ENCODE measurements at places on chromosomes 1 and 21.

GRCh38 chr1:243939167-243939848 is 89.3 kb upstream of the AKT3 start:
- DNase-seq = no peak

DNA sequence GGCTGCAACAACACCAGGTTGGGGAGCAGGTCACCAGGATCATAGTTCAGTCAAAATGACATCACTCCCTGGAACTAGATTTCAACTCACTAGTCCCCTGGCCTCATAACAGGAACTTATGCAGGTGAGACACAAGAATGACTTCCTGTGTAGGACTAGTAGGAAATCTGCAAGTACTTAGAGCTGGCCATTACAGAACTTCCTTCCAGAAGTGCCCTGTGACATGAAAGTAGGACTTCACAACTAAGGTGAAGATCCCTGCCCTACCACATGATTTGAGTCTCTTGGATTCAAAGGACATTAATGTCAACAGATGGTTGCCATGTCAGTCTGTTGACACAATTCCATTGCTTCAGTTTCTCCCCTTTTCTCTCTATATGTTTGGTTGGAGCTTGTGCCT is 223.1 kb downstream of the RPS6KC1 start:
- DNase-seq = no peak

- DNase-seq = no peak
Observed at GRCh38 chr1:204141131-204141530, 10.7 kb downstream of the ETNK2 start.

DNA sequence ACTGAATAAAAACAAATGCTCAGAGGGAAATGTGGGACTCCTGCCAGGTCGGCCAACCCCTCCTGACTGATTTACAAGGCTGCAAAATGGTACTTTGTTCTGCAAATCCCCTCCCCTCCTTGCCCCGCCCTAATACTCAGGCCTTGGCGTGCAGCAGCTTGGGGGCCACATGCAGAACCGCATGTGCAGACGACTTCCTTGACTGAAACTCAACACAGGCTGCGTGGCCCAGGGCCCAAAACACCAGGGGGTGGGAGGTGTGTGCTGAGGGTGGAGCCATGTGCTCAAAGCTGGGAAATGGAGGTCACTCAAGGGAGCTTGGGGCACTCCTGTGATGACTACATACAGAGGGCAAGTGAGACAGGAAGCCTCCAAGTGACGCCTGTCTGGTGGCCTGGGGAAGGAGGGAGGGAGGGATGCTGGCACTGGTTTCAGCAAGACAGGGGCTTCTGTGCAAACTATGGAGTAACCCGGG is 87.2 kb downstream of the MRPL37 start:
- peak; percentile 76 for DNase-seq

GRCh38 chr1:61104220-61104671 is 21.9 kb downstream of the NFIA start:
- DNase-seq = no peak

- DNase-seq = no peak
Observed at GRCh38 chr1:8349961-8350360, 32.0 kb downstream of the SLC45A1 start.

DNA sequence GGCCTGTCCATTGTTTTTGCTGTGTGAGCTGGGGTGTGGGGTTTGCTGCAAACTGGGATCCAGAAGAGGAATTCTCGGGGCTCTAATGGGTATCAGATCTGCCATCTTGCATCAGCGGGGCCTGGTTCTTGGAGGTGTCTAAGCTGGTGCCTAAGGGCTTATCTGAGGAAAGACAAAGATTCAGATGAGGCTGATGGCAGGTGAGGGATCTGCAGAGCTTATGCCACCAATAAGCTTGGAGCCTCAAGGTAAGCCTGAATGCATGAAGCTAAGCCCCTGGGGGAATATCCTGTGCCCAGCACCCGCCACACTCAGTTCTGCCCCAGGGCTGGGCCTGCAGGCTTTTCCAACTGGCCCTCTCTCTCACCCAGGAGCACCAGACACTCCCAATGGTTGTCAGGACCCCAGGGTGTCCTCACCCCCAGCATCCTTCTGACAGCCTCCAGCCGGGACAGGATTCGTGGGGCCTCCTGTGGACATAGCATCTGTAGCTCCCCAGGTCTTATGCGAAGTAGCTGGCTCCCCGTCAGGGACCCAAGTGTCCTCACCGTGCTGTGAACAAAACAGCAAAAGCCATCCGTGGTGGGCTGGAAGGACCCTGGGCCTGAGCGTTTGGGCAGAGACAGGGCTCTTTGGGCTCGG is 9.5 kb upstream of the GSTM3 start:
- no peak for DNase-seq

GRCh38 chr1:53826367-53826766 is 11.7 kb downstream of the NDC1 start:
- DNase-seq = no peak

Measured in activated naive CD8-positive, alpha-beta T cell treated with anti-CD3 and anti-CD28 coated beads, Interleukin-2, amount 50 U/mL, for 24 hours (primary cell).